ENCODE measurements at places on chromosomes 2 and 18. TPM values are rescaled to one million over a fixed set of nuclear protein-coding genes. Genes with fewer than 3 reads are reported as not detected.
A peak's percentile ranks its signal among the peaks of the same experiment; 100 is the strongest.

TTR gene
- not detected for total RNA-seq

- no peak for DNase-seq
Measured at GRCh38 chr2:228541789-228542188, 360.3 kb upstream of the SPHKAP start.

DNA sequence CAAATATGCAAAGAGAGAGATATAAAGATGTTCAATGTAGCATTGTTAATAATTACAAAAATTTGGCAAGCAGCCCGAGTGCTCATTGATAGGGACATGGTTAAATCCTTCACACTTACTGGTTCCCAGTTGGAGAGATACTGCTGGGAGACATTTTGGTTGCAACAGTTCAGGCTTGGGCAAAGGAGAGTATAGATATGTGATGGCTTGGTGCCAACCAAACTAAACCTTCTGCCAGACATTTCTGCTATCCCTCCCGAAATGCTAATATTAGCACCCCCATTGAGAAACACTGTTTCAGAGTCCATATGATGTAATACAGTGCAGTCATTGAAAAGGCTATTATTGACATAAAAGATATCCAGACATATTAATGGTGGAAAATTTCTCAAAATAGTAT is 11.5 kb downstream of the GEN1 start:
- DNase-seq = no peak

ASB3 gene
- 21.1 TPM for total RNA-seq

CD8A gene
- total RNA-seq = 0.91 TPM

MYO3B gene
- 0.76 TPM for total RNA-seq

DNA sequence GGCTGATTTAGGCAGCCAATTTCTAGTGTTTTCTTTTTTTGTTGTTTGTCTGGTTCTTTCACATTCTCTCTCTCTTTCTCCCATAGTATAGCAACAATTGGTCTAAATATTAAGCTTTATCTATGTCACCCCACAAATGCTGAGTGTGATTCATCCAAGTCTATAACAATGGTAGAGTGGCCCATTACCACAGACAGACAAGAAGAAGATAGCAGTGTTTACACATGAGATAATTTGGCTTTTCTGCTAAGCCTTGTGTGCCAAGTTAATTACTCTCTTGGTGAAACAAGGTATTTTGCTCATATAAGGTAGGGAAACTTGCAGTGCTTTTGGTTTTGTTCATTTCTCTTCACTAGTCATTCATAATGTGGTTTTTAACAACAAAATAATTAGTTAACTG is 166.5 kb downstream of the SLC8A1 start:
- no peak for DNase-seq

POTEI gene
- not detected for total RNA-seq

NEMP2 gene
- 1.7 TPM for total RNA-seq

DNA sequence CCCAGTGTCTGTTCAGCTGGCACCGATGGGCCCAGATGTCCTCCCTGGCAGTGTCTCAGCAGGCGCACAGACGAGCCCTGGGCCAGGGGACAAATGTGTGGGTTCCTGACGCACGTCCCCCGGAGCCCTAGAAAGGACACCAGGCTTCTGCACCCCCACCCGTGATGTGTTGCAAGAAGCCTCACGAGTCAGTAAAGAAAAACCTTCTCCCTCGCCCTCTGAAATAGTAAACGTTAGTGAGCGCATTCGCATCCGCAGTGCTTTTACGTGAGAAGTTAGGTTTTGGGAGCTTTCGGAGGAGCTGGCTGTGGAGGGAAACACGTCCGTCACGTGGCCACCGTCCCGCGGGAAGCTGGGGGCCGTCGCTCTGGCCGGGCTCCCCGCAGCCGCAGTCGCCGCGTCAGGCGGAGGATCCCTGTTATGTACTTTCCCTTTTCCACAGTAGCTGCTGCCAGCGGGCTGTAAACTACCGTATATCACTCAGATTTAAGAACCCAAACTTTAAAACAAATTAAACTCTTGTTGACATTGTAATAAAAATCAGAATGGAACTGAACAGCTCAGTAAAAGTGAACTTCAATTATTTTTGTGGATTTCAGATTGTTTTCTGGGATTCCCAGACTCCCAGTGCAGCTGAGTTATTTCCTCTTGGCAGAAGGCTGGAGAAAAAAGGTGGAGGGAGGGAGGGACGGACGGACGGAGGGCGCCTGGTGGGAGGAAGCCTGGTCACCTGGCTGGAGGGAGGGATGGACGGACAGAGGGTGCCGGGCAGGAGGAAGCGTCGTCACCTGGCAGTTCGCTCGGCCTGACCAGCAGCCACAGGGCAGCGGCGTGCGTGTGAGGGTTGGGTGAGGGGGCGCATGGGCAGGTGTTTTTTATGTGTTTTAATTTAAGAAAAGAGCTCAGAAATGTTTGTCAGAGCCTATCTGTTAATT is 112.1 kb downstream of the NFATC1 start:
- peak; percentile 93 for DNase-seq

GRCh38 chr2:231334981-231335380 is 60.5 kb upstream of the B3GNT7 start:
- DNase-seq = peak; percentile 31

EPB41L5 gene
- total RNA-seq = 21.5 TPM

All from lower leg skin (tissue), 4 donors.